ENCODE measurements at places on chromosomes 5 and 9. TPM values are rescaled to one million over a fixed set of nuclear protein-coding genes. Genes with fewer than 3 reads are reported as not detected.

Gene PCDHGA7
- total RNA-seq: 0.57 TPM

Gene PLCXD3
- 0.11 TPM for total RNA-seq

Gene MOCS2
- 76.3 TPM for total RNA-seq

Gene CEL
- total RNA-seq: 0.57 TPM

Gene ANKRD18A
- 0.34 TPM for total RNA-seq

Gene ABCA1
- 2.9 TPM for total RNA-seq

Gene TRPM3
- 3.4 TPM for total RNA-seq

Gene IFNA5
- total RNA-seq: not detected

Gene HTR4
- 0.26 TPM for total RNA-seq

Gene SLC34A1
- total RNA-seq: not detected

Gene PRDM9
- not detected for total RNA-seq

Gene OMD
- 0.06 TPM for total RNA-seq

Gene SLC6A18
- total RNA-seq: not detected

Gene TUSC1
- 11.7 TPM for total RNA-seq

All from LHCN-M2 (cell line).